ENCODE measurements at places on chromosomes 3 and 15. TPM values are rescaled to one million over a fixed set of nuclear protein-coding genes. Genes with fewer than 3 reads are reported as not detected.
A peak's percentile ranks its signal among the peaks of the same experiment; 100 is the strongest.

Gene CCR3
- total RNA-seq: not detected

DNA sequence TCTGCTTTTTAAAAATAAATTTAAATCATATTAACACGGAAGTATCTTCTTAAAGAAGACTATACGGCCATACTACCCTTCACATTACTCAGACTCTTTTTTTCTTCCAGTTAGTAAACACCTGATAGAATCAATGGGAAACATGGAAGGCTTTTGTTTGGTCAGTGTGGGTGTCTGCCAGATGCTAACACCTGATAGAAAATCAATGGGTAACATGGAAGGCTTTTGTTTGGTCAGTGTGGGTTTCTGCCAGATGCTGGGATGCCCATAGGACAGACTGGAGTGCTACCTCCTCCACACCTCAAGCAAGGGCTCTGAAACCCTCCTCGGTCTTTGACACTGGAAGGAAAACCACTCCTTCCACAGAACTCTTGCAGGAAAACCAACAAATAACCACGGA lies 29.2 kb downstream of the HACL1 start:
- no peak for DNase-seq

GRCh38 chr15:70604666-70605315 lies 158.6 kb downstream of the UACA start:
- DNase-seq: peak; percentile 75

- DNase-seq: no peak
These were observed 177.9 kb downstream of the MINAR1 start for GRCh38 chr15:79610021-79610420.

Gene AADACL2
- total RNA-seq: not detected

Gene TEX55
- total RNA-seq: not detected

- no peak for DNase-seq
These were observed 611 bp upstream of the USP19 start for GRCh38 chr3:49121132-49121736.
